ENCODE measurements at places on chromosomes 12 and 14.

GRCh38 chr12:68452078-68452715 is 120.0 kb upstream of the MDM1 start:
- DNase-seq: no peak

DNA sequence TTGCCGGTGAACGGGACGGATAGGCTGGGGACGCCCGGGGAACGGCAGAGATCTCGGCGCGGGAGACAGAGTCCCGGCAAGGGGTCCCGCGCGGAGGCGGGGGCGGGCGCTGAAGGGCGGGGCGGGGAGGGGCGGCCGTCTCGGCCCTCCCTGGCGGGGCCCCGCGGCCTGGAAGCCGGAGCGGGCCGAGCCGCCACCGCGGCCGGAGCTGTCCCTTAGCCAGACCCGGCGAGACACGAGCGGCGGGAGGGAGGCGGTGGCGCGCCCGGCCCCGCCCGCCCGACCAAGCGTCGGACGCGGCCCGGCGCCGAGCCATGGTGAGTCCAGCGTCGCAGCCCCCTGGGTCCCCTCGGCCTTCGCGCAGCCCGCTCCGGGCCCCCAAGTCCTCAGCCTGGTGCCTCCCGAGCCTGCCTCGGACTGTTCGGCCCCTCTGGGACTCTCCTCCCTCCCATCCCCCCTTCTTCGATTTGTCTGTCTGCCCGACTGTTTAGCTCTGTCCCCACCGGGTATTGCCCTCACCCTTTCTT is at the start of gene ARHGEF40:
Gene ARHGEF40, plus strand, starts transcription at position 222 of the 527 bp plus-strand sequence. Its CDS starts 93 bp downstream, at position 315.
- peak; percentile 57 for DNase-seq

- no peak for DNase-seq
Measured at GRCh38 chr12:2858944-2859421, 2.1 kb upstream of the TEX52 start.

DNA sequence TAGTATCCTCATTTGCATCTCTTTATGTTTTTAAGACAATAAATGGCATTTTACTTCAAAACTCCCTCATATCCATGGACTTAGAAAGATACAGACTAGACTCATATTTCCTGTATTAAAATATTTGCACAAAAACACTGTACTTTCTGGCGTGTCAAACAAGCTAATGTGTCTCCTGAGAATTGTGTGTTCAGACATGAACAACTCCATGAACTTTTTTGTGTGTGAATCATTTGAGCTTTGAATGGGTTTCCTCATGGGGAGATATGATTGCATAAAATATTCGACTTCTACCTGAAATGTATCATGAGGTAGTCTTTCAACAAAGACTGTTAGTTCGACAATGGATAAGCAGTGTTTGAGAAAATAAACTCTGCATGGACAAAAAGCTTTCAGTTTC is 58.8 kb downstream of the TMEM30B start:
- no peak for DNase-seq

GRCh38 chr12:112023759-112024396 is 10.7 kb downstream of the ERP29 start:
- DNase-seq: no peak

GRCh38 chr14:86933460-86933859 is 1059.5 kb downstream of the GALC start:
- no peak for DNase-seq

DNA sequence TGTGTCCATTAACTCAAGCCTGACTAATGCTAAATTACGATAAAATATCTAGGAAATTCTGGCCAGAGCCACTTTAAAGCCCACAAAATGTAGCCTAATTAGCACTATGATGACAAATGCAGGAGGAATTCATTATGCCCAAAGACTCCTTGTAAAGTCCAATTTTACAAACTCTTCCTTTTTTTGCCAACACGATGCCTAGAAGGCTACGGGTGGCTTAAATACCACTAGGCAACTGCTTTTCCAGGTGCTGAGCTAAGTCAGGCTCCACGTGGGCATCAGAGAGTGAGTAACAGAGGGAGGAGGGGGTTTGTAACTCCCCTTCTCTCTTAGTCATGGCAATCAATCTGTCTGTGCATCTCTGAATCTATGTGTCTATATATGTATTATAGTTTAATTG is 172.4 kb upstream of the NTF3 start:
- DNase-seq: no peak

DNA sequence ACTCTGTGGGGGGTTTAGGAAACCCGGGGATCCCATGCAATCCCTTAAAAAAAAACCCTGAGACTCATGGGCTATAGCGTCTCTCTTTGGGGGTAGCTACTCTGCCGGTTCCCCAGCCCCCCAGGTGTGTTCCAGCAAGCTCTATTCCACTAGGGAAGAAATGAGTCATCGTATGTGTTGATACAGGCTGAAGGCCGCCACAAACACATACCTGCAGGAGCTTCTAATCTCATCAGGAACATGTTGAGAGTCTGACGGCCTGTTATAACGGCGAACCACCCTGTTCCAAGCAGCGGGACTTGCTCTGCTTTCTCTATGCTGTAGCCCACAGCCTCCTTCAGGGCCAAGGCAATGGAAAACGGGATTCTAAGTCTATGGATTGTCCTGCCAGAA is 977 bp upstream of the KRT5 start:
- DNase-seq: no peak

GRCh38 chr12:38448991-38449390 is 132.4 kb downstream of the ALG10B start:
- no peak for DNase-seq

DNA sequence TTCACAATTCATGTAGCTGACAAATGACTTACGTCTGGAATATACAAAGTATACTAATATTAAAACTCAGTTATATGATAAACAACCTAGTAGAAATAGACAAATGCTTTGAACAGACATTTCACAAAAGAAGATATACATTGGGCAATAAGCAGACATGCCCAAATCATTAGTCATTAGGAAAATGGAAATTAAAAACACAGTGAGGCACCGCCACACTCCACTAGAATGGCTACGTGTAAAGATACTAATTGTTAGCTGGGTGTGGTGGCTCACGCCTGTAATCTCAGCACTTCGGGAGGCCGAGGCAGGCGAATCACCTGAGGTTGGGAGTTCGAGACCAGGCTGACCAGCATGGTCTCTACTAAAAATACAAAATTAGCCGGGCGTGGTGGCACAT is 248.9 kb upstream of the TMEM132C start:
- DNase-seq: no peak

DNA sequence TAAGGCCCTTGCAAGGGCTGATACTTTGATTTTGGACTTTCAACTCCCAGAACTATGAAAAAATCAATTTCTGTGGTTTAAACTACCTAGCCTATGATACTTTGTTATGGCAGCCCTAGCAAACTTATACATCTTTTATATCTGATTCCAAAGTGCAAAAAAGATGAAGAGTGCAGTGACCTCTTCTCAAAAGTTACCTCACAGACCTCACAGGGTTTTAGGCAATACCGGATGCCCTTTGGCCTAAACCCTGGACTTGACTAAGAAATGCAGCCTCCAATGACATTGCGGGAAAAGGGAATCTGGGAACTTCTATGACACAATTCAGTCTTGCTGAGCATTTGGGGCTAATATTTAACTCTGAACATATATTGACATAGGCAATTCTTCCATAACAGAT is 63.3 kb downstream of the IGF1 start:
- DNase-seq: no peak

- DNase-seq: peak; percentile 67
Measured at GRCh38 chr14:73758392-73759182, 44.4 kb upstream of the PNMA1 start.

- no peak for DNase-seq
Measured at GRCh38 chr12:112848972-112849371, 57.4 kb downstream of the RPH3A start.

DNA sequence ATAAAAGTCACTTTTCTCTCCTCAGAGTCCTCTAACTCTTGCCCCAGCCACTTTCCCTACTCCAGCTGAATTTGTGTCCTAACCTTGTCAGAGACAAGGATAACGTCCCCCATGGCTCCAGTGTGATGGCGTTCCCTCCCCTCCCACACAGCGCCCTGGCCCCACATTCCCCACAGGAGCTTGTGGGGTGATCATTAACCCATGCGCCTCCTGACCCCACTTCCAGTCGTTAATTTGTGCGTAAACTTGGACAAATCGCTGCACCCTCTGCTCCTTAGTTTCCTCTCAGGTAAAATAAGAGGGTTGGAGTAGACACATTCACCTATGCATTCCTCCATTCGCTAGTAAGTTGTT is 22.9 kb upstream of the BCDIN3D start:
- DNase-seq: no peak

- no peak for DNase-seq
Measured at GRCh38 chr12:57993834-57994233, 52.5 kb downstream of the ATP23 start.

DNA sequence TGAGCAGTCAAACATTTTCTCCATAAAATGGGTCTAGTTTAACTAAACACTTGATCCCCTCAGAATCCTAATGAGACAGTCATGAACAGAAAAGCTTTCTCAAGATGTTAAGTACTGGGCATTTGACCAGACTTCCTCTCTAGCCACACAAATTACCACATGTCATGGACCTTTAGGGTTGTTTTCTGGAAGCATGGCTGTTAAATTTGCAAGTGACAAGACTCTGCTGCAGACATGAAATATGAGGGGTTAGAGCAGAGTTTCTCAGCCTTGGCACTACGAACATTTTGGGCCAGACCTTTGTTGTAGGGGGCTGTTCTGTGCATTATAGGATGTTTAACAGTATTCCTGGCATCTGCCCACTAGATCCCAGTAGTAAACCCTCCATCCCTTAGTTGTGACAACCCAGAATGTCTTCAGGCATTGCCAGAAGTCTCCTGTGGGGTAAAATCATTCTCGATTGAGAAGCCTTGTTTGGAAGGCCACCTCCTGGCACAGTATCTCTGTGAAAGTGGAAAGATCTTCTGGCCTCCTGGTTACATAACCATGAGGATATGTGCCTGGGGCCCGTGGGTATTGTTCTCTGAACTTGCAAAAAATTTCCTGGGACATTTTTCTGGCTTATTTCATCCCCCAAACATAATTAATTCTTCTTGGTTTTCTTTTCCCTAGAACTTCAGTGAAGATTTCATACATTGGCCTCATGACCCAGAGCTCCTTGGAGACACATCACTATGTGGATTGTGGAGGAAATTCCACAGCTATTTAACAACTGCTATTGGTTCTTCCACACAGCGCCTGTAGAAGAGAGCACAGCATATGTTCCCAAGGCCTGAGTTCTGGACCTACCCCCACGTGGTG is 4.3 kb downstream of the TMEM106C start:
- DNase-seq: no peak

GRCh38 chr12:130872179-130873096 is 572 bp downstream of the RAN start:
- no peak for DNase-seq

- no peak for DNase-seq
Measured at GRCh38 chr12:12774791-12775190, 10.7 kb upstream of the APOLD1 start.

- no peak for DNase-seq
Measured at GRCh38 chr12:99804715-99805114, 157.2 kb downstream of the GARIN6 start.

DNA sequence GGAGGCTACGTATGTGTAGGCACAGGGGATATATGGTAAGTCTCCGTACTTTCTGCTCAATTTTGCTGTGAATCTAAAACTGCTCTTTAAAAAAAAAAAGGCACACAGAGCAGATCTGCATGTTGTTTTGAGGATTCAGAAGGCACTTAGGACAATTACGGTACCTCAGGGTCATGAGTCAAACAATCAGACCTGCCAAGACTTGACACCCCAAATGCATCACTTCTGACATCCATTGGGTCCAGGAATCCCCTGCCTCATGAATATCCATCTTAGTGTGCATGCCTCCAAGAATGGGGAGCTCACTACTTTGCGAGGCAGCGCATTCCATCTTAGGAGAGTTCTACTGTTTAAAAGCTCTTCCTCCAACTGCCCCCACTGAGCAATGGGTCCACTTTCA is 3.0 kb downstream of the BDKRB2 start:
- no peak for DNase-seq

DNA sequence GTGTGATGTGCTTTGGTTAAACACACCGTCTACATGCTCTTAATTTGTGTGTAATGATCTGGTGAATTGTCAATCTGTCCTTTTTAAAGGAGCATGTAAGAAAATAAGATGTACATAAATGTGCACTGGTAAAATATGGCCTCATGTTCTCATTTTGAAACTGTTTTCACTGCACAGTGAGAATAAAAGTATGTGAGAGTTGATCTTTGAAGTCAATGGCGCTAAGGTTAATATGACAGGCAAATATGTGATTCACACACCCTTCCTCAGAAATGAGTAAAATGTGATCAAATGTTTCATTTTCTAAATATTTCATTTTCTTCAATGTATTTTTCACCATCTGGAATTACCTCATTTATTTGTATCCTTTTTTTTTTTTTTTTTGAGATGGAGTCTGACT is 8.3 kb upstream of the RNU6-7 start:
- DNase-seq: no peak

DNA sequence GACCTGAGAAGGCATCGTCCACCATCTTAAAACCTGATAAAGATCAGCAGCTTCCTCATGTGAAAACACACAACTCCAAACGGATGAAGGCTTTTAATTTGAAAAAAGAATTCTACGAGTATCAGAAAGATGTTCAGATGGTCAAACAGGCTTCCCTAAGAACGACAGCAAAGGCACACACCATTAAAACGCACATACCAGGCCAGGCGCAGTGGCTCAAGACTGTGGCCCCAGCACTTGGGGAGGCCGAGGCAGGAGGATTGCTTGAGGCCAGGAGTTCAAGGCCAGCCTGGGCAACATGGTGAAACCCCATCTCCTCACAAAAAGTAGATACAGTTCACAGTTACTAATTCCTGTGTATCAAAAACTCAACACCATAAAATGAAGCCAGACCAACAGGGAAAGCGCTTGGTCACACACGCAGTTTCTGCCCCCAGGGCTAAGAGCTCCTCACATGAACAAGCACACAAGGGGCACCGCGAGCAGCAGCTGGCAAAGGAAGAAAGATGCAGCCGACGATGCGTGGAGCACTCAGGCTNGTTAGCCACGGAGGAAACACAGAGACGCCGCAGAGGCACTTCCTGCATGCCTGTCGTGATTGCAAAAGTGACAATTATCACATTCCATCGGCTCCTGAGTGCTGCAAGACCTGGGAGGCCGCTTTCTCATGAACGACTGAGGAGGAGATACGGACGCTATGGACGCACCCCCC is 78.0 kb downstream of the NOC4L start:
- DNase-seq: no peak

- DNase-seq: no peak
Measured at GRCh38 chr14:74208642-74209041, 30.6 kb upstream of the VSX2 start.

- no peak for DNase-seq
Measured at GRCh38 chr14:55693904-55694303, 113.9 kb downstream of the KTN1 start.

DNA sequence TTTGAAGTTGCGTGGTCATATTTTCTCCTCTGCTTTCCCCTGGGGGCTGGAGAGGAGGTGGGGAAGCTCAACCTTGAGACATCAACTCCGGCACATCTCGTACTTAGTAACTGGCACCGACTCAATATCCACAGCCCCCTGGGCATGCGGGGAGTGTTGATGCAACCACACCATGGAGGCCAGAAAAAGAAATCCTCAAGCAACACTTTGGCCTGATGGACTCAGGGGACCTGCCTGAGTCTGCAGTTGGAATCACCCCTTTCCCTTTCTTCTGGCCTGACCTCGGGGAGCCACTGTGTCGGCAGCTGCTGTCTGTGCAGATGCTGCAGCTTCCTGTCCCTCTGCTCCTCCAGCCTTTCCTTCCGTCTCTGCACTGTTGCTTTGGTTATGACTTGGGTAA is 11.4 kb upstream of the AACS start:
- peak; percentile 7 for DNase-seq

All from SHP77 (cell line).